SK-MEL-5 (cell line): ENCODE measurements at places on chromosomes 6 and 20. TPM values are rescaled to one million over a fixed set of nuclear protein-coding genes. Genes with fewer than 3 reads are reported as not detected.

Gene SLC22A2
- not detected in 2 replicates for total RNA-seq

Gene SYTL3
- 0.85 and 0.92 TPM in 2 replicates for total RNA-seq

Gene HLA-DQB1
- total RNA-seq: 1.0 and 2.7 TPM in 2 replicates

Gene FLRT3
- total RNA-seq: 1.0 and 1.2 TPM in 2 replicates

Gene SAPCD1
- 1.1 and 1.7 TPM in 2 replicates for total RNA-seq

Gene RNF39
- not detected in 2 replicates for total RNA-seq

Gene CCN5
- total RNA-seq: 0.45 and 0.85 TPM in 2 replicates

Gene TRIM31
- total RNA-seq: not detected in 2 replicates

Gene CLVS2
- total RNA-seq: not detected in 2 replicates

Gene HIVEP1
- 4.9 and 6.6 TPM in 2 replicates for total RNA-seq

Gene CD109
- 53.1 and 55.9 TPM in 2 replicates for total RNA-seq

Gene HLA-DQA2
- total RNA-seq: 0.19 TPM in 1 of 2 replicates, not detected in the other

Gene ELOVL2
- total RNA-seq: 29.7 and 30.4 TPM in 2 replicates

Gene AVP
- not detected in 2 replicates for total RNA-seq

Gene NRSN1
- not detected in 2 replicates for total RNA-seq

Gene ULBP3
- 2.7 and 4.2 TPM in 2 replicates for total RNA-seq

Gene ISM1
- total RNA-seq: 4.8 and 5.6 TPM in 2 replicates

Gene SSTR4
- total RNA-seq: not detected in 2 replicates

Gene UNC5CL
- 0.08 and 0.16 TPM in 2 replicates for total RNA-seq

Gene PNLDC1
- 0.05 TPM in 1 of 2 replicates, not detected in the other for total RNA-seq

Gene KCNK15
- 0.13 TPM in 1 of 2 replicates, not detected in the other for total RNA-seq

Gene C6orf52
- 0.63 and 0.85 TPM in 2 replicates for total RNA-seq

Gene C6orf141
- not detected in 2 replicates for total RNA-seq

Gene CCM2L
- total RNA-seq: 0.08 and 0.16 TPM in 2 replicates

Gene PDYN
- total RNA-seq: not detected in 2 replicates

Gene MKKS
- total RNA-seq: 19.7 and 21.1 TPM in 2 replicates

Gene TPMT
- total RNA-seq: 40.6 and 45.4 TPM in 2 replicates

Gene GPR63
- total RNA-seq: 1.3 and 1.6 TPM in 2 replicates

Gene HMGCLL1
- not detected in 2 replicates for total RNA-seq

Gene MED20
- 19.5 and 21.1 TPM in 2 replicates for total RNA-seq

Gene FBXO5
- 17.4 and 17.8 TPM in 2 replicates for total RNA-seq
